Hepatocyte (in vitro differentiated cells): ENCODE measurements at places on chromosomes 12 and 14.

DNA sequence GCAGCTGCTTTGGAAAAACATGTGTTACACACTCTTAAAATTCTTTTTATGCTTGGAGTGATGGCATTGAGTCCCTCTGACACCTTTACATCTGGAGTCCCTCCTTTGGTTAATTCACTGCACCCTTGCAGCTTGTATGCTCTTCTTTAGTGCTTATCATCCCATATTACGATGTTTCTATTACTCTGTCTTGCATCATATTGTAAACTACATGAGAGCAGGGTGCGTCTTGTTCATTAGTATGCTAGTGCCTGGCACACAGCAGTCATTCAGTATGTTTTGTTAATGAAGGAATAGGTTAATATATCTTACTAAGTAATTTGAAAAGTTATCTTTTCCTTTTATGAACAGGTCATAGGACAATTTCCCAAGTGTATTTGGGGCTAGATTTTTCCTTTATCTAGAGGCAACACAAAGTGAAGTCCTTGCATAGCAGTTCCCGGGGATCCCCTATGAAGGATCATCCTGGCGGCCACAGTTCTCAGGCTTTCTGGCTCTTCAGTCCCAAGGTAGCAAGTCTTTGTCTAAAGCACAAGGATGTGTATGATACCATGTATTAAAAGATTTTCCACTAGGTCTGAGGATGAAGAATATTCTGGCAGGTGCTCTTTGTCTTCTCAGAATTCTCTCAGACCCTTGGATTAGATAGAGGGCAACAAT, 363.8 kb downstream of the FUT8 start:
- peaks cover 28% of the 10 kb centered on the region for H3K27me3 ChIP-seq
- no peaks in the 10 kb centered on the region for H3K36me3 ChIP-seq
- H3K4me1 ChIP-seq: peaks cover 22% of the 10 kb centered on the region
- no peak overlapping the region for H3K4me3 ChIP-seq

GRCh38 chr12:83110424-83110823, 423.7 kb downstream of the TMTC2 start:
- H3K27ac ChIP-seq: no peak overlapping the region
- no peaks in the 10 kb centered on the region for H3K27me3 ChIP-seq
- no peak overlapping the region for H3K4me3 ChIP-seq
- no peaks in the 10 kb centered on the region for H3K4me1 ChIP-seq
- H3K36me3 ChIP-seq: no peaks in the 10 kb centered on the region

DNA sequence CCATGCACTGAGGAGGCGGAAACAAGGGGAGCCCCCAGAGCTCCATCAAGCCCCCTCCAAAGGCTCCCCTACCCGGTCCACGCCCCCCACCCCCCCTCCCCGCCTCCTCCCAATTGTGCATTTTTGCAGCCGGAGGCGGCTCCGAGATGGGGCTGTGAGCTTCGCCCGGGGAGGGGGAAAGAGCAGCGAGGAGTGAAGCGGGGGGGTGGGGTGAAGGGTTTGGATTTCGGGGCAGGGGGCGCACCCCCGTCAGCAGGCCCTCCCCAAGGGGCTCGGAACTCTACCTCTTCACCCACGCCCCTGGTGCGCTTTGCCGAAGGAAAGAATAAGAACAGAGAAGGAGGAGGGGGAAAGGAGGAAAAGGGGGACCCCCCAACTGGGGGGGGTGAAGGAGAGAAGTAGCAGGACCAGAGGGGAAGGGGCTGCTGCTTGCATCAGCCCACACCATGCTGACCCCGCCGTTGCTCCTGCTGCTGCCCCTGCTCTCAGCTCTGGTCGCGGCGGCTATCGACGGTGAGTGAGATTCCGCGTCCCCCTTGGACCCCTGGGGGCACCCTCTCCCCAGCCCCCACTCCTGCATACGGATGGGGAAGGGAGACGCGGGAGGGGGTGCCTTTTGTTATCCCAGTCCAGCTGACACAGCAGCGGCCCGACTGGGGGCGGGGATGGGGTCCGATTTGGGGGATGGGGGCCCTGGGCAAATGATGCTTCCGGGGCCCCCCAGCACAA, 400 bp downstream of the LRP1 start:
- peak overlapping the region; percentile 79 for H3K4me3 ChIP-seq
- H3K4me1 ChIP-seq: peaks cover 47% of the 10 kb centered on the region
- peak overlapping the region; percentile 98 for H3K27ac ChIP-seq
- no peak for DNase-seq
- H3K27me3 ChIP-seq: no peaks in the 10 kb centered on the region

GRCh38 chr14:68677901-68678300, 115.0 kb downstream of the ZFP36L1 start:
- H3K36me3 ChIP-seq: no peaks in the 10 kb centered on the region
- H3K4me3 ChIP-seq: no peak overlapping the region
- DNase-seq: no peak
- H3K27me3 ChIP-seq: no peaks in the 10 kb centered on the region

- H3K27me3 ChIP-seq: no peaks in the 10 kb centered on the region
- no peaks in the 10 kb centered on the region for H3K36me3 ChIP-seq
- no peak overlapping the region for H3K4me3 ChIP-seq
- peak; percentile 27 for DNase-seq
Measured at GRCh38 chr12:13046964-13047363, 2.8 kb downstream of the FAM234B start.

DNA sequence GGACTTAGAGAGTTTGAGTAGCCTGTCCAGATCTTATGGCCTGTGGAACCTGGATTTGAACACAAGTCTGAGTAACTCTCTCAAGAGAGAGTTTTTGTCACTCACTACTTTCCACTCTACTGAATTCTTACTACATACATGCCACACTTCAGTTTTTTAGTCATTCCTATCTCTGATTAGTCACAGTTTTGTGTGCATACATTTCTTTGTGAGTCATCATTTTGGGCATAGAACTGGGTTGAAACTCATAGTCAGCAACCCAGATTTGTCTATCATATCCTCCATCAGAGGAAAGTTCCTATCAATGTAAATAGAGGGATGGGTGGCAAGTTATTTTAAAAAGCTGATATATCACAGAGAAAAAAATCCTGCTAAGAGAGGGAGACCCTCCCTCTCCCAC, 42.9 kb downstream of the FLRT2 start:
- H3K27ac ChIP-seq: peak overlapping the region; percentile 12
- no peaks in the 10 kb centered on the region for H3K36me3 ChIP-seq
- H3K4me3 ChIP-seq: no peak overlapping the region

- H3K36me3 ChIP-seq: no peaks in the 10 kb centered on the region
- H3K4me1 ChIP-seq: no peaks in the 10 kb centered on the region
- no peak for DNase-seq
- no peaks in the 10 kb centered on the region for H3K27me3 ChIP-seq
- H3K27ac ChIP-seq: no peak overlapping the region
Measured at GRCh38 chr14:58690801-58691516, 53.2 kb downstream of the DACT1 start.

- DNase-seq: no peak
- H3K27ac ChIP-seq: no peak overlapping the region
- H3K36me3 ChIP-seq: no peaks in the 10 kb centered on the region
- H3K4me3 ChIP-seq: no peak overlapping the region
- no peaks in the 10 kb centered on the region for H3K4me1 ChIP-seq
Measured at GRCh38 chr14:85963486-85963885, 433.5 kb downstream of the FLRT2 start.

DNA sequence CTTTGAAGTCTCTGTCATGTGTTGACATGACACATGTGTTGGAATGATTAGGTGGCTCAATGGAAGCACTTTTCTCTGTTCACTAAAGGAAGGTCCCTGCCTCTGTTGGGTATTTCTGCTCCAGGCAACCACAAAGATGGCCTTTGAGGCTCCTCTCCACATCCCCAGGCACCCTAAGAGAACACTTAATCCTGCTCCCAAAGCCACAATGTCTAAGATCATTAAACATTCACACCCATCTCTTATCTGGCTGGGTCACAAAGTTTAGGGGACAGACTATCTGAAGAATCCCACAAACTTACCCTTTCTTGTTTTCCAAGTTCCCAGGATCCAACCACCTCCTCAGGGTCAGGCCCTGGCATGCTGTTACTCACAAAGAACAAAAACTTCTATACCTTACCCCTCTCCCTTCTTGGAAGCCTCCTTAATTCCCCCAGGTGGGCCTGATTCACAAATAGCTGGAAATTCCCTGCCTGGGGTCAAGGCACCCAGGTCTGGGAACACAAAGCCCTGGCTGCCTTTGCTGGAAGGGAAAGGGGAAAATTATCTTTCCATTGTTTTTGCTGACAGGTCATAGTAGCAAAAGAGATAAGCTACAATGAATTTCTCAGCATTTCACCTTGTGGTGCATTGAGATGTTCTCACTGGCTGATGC, 333.7 kb downstream of the PCNX1 start:
- H3K4me3 ChIP-seq: no peak overlapping the region
- no peaks in the 10 kb centered on the region for H3K36me3 ChIP-seq
- no peak overlapping the region for H3K27ac ChIP-seq
- DNase-seq: no peak
- no peaks in the 10 kb centered on the region for H3K27me3 ChIP-seq

GRCh38 chr14:76977793-76978720, 50.5 kb downstream of the IRF2BPL start:
- DNase-seq: peak; percentile 77
- no peak overlapping the region for H3K4me3 ChIP-seq
- H3K4me1 ChIP-seq: no peaks in the 10 kb centered on the region
- no peaks in the 10 kb centered on the region for H3K36me3 ChIP-seq
- H3K27ac ChIP-seq: peak overlapping the region; percentile 73

DNA sequence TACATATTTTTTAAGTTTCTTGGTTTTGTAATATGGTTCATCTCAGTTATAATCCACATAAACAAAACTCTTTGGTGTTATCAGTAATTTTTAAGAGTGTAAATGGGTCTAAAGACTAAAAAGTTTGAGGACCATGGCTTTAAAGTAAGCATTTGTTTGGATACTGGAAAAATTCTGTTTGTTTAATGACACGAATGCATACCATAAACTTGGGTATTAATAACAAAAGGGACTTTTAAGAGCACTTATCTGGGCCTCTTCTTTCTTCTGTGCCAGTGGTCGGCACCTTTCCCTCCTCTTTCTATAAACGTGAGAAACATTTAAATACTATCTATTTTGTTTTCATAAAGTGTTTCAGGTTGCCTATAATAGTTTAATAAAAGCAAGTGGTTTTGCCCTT, 47.4 kb downstream of the SAMD4A start:
- H3K36me3 ChIP-seq: no peaks in the 10 kb centered on the region
- H3K27me3 ChIP-seq: no peaks in the 10 kb centered on the region
- H3K27ac ChIP-seq: no peak overlapping the region
- no peaks in the 10 kb centered on the region for H3K4me1 ChIP-seq
- DNase-seq: no peak

DNA sequence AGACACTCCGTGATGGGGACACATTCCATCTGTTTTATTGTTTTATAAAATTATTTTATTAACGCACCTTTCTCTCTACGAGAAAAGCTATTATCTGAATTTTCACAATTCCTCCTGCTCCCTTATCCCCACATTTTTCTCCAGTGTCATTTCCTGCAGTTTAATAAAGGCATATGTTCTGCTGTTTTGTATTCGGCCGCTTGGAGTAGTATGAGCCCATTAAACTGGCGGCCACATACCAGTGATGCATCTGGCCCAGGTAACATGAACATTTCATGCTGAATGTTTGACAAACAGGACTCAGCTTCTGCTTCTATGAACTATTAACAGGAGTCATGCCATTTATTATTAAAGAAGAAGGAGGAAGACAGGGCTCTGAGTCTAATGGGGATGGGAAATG, 511.0 kb downstream of the TMEM121 start:
- H3K36me3 ChIP-seq: no peaks in the 10 kb centered on the region
- no peak overlapping the region for H3K4me3 ChIP-seq
- H3K27ac ChIP-seq: no peak overlapping the region
- no peaks in the 10 kb centered on the region for H3K27me3 ChIP-seq
- no peak for DNase-seq

- H3K4me3 ChIP-seq: no peak overlapping the region
- no peaks in the 10 kb centered on the region for H3K27me3 ChIP-seq
- no peaks in the 10 kb centered on the region for H3K36me3 ChIP-seq
Measured at GRCh38 chr14:50091240-50091913, 25.0 kb downstream of the VCPKMT start.

GRCh38 chr14:76434220-76434619, 58.3 kb downstream of the ESRRB start:
- H3K36me3 ChIP-seq: no peaks in the 10 kb centered on the region
- H3K27me3 ChIP-seq: no peaks in the 10 kb centered on the region
- H3K27ac ChIP-seq: no peak overlapping the region

DNA sequence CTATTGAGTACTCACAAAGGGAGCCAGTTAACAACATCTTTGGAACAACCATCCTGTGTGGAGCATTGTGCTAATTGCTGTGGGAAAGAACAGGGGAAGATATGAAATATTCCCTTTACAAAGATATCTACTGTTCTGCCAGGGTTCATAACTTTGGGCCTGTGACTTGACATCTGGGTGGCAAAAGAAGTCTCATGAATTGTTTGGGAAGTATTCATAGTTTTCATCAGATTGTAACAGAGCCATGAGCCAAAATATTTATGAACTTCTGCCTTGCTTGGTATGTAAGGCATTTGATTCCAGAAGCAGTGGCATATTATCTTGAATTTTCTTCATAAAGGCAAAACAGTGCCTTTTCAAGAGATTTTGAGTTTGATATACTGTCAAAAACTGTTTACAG, 816.2 kb downstream of the DIO2 start:
- no peaks in the 10 kb centered on the region for H3K4me1 ChIP-seq
- no peak overlapping the region for H3K4me3 ChIP-seq
- no peaks in the 10 kb centered on the region for H3K27me3 ChIP-seq
- H3K36me3 ChIP-seq: no peaks in the 10 kb centered on the region
- no peak for DNase-seq

- H3K4me3 ChIP-seq: no peak overlapping the region
- no peaks in the 10 kb centered on the region for H3K27me3 ChIP-seq
- H3K36me3 ChIP-seq: no peaks in the 10 kb centered on the region
Measured at GRCh38 chr12:68623984-68624383, 13.3 kb downstream of the RAP1B start.

- no peak overlapping the region for H3K27ac ChIP-seq
- H3K4me1 ChIP-seq: peaks cover 8% of the 10 kb centered on the region
- no peaks in the 10 kb centered on the region for H3K36me3 ChIP-seq
- no peak for DNase-seq
- no peaks in the 10 kb centered on the region for H3K27me3 ChIP-seq
Measured at GRCh38 chr14:94407906-94408305, 19.5 kb upstream of the SERPINA1 start.

DNA sequence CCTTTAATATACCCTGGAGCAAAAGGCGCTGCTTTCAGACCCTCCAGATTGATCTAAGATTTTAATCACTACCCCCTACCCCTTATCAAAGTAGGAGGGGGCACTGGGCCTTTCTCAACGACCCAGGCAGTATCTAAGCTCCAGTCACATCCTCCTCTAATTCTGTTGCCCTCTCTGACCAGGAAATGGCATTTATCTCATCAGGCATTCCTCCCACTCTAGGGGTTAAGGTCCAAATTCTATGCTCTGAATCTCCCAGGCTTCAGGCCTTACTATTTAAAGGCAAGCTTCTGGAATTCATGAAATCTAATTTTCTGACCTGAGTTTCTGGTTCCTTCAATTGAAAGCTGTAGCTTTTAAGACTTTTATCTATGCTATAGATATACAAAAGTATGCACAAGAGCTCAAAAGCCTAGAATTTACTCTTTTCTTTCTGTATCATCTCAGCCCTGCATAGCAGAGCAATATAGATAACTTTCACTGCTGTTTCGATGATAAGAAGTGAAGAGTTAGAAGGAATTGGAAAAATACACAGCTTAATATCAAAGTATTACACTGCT, 622.9 kb downstream of the RPS29 start:
- no peaks in the 10 kb centered on the region for H3K36me3 ChIP-seq
- no peaks in the 10 kb centered on the region for H3K27me3 ChIP-seq
- no peak overlapping the region for H3K4me3 ChIP-seq
- peaks cover 22% of the 10 kb centered on the region for H3K4me1 ChIP-seq
- DNase-seq: peak; percentile 49
